AG09319 (cell line): ENCODE measurements at places on chromosomes 2 and 18.

- no peak for DNase-seq
Measured at GRCh38 chr2:174020926-174021662, 55.9 kb upstream of the SP3 start.

- no peak for DNase-seq
Measured at GRCh38 chr2:174611006-174611405, 13.4 kb upstream of the WIPF1 start.

GRCh38 chr2:96233436-96233835 is 24.8 kb upstream of the STARD7 start:
- no peak for DNase-seq

GRCh38 chr18:74243127-74243526 is 48.6 kb downstream of the CYB5A start:
- no peak for DNase-seq

GRCh38 chr18:44602845-44603244 is 77.8 kb upstream of the SETBP1 start:
- no peak for DNase-seq
